CD4-positive, alpha-beta T cell treated with Interleukin-4 for 1 hour (primary cell): ENCODE measurements at places on chromosomes 3 and 15.

- no peak for DNase-seq
Measured at GRCh38 chr3:99635348-99635747, 3.0 kb upstream of the COL8A1 start.

DNA sequence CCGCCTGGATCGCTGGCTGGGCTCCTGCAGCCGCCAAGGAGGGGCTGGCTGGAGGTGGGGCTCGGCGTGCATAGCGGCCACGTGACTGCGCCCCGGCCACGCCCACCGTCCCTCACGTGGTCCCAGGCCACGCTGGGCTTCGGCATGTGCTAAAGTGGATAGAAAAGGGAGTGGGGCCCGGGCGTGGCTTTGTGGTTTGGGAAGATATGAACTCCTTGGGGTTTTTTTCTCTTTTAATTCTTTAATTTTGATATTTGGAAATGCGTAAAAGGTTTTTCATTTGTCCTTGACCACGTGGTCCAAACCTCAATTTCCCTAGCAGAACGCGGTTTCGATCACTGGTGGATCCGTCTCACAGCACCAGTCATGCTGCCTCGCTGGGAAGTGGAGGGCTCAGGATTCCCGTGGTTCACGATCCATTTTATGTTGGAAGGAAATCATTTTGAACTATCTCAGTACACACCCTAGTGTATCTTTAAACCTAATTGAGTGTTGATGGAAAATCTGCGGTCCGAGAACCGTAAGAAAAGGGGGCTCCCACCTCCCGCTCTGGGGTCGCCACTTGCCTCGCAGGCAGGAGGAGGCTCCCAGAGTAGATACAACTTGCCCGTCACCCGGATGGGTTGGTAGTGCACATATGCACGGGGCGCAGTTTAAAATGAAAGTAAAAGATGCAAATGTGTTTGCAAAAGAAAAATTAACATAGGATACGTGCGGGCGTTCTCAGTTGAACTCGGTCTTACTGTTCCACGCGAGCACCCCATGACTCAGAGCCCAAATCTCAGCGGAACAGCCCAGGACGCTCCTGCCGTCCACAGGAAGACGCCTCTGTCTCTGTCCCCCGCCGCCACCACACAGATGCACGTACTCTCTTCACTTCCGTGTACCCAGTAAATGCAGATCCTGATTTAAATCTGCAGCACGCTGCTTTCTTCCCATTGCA is 141.9 kb downstream of the PGPEP1L start:
- DNase-seq = peak; percentile 72

DNA sequence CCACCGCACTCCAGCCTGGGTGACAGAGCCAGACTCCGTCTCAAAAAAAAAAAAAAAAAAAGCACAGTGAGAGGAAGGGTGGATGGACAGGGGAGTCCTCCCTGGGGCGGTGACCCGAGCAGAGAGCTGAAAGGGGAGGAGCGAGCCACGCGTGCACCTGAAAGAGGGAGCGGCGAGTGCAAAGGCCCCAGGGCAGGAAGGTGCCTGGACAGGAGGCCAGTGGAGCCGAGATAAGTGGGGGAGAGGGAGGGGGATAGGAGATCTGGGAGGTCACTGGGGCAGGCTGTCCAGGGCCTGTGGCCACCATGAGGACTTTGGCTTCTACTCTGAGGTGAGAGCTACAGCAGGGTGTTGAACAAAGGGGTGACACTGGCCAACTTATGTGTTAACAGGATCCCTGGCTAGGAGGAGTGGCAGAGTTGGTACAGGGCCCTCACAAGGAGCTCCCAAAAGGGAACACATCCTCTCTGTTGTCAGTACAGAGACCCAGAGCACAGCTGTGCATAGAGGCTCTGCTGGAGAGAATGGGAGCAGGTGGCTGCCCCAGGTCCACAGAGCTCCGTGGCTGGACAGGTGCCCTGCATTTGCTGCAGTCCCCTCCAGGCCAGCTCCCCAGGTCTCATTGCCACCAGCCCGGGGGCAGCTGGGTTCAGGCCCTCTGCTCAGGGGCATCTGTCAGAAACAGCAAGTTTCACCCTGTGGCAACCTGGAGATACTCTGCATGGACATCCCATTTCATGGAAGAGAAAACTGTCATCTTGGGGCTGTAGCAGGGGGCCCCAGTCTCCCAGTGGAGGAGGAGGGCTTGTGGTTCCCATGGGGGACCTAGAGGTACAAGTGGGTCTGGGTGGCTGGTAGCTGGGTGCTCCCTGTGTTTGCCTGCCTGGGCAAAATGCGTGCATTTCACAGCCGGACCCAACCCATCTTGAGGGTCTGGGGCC is 28.5 kb downstream of the FBLN2 start:
- no peak for DNase-seq

DNA sequence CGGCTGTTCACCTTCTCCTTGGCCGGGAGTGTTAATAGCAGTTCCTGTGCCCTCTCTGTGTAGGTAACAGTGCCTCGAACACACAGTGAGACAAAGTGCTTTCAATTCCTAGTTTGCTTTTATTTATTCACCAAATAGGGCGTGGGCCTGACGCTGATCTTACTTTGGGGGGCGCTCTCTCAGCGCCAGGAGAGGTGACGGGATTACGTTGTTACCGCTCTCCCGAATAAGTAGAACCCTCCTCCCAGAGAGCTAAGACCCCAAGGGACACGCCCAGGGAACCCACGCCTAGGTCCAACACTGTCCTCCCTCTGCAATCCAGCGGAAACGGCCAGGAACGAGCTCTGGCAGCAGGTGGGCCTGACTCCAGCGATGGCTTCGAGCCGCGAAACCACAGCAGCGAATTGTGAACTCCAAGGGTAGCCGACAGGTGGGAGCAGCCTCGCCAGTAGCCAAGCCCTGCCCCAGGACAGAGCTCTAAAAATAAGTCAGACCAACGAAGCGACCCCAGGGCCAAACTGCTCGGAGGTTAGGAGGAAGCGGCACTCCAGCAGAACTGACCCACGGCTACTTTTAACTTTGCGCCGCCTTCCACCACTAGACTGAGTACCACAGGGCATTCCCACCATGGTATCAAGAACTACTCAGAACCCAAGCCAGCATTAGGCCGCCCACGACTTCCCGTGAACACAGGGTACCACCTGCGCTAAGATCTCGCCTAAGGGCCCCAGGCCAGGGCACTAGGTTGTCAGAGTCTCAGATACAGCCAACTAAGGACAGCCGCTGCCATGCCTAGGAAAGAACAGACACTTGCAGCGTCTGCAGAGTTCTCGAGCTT is 1.6 kb upstream of the SIN3A start:
- DNase-seq = peak; percentile 60

GRCh38 chr3:106458952-106459351 is 590.1 kb upstream of the CBLB start:
- no peak for DNase-seq
